Brain pericyte (primary cell): ENCODE measurements at places on chromosomes 7 and 10.

DNA sequence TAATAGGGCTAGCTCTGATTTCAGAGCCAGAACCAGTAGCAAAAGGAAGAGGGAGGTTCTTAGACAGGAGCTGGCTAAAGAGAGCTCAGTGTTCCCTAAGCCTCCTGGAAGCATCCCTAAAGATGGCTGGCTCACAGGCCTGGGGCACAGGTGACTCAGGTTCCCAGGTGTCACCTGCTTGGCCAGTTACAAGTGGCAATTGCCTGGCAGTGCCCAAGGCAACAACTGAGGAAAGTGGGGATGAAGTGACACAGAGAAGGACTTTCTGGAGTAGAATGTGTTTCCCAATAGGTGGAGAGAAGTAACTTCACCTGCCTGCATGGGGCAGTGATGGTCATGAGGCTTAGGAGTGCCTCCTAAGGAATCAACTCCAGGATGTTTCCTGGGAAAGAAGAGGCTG lies 66.5 kb upstream of the EEPD1 start:
- DNase-seq: no peak

- no peak for DNase-seq
These were observed 254.1 kb downstream of the WDR37 start for GRCh38 chr10:1310271-1310789.

- DNase-seq: no peak
These were observed 113.1 kb upstream of the TRIM24 start for GRCh38 chr7:138346975-138347374.

- DNase-seq: no peak
These were observed 518 bp upstream of the COMMD3 start for GRCh38 chr10:22315455-22316285.

- no peak for DNase-seq
These were observed 96.1 kb downstream of the PHTF2 start for GRCh38 chr7:77894574-77895091.

GRCh38 chr7:35032166-35032565 lies 5.1 kb downstream of the DPY19L1 start:
- DNase-seq: no peak

DNA sequence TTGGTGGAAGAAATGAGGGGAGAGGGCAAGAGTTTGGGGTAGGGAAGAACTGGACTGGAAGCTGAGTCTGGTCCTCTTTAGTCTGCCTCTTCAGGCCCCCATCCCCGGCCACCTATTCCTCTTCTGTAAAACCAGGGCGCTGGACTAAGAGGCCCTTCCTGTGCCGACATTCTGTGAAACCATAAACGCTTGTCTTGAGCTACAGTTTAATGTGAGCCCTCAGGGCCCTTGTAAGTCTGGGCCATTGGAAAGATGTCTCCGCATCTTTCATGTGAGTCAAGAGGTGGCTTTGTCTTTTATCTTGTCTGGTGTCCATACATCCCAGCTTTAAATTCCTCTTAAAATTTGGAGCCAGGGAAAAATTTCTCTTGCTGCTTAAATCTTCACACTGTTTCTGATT lies 90.6 kb downstream of the PLCE1 start:
- no peak for DNase-seq

DNA sequence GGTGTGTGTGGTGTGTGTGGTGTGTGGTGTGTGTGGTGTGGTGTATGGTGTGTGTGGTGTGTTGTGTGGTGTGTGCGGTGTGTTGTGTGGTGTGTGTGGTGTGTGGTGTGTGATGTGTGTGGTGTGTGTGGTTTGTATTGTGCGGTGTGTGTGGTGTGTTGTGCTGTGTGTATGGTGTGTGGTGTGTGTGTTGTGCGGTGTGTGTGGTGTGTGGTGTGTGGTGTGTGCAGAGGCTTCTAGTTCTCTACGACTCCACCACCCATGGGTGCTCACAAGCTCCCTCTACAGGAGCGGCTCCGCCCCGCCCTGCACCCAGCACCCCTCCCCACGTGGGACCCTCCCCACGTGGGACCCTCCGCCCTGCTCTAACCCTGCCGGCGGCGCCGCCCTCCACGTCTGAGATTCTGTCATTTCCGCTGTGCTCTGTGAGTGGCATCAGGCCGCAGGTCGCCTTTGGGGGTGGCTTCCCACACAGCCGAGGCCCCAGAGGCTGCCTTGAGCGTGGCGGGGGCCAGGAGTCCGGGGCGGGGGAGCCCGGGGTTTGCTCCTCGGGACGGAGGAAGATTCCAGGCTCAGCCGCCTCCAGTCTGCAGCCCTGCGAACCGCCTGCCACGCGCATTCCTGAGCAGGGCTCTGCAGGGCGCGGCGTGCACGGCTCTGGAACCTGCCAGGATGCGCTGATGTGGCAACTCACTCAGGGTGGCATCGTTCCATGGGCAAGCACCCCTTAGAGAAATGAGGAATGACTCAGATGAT lies 37.0 kb upstream of the DNAJB6 start:
- DNase-seq: no peak

- DNase-seq: no peak
These were observed 1.5 kb upstream of the SKIDA1 start for GRCh38 chr10:21526860-21527597.

GRCh38 chr10:36280890-36281499 lies 638.9 kb upstream of the FZD8 start:
- DNase-seq: no peak

DNA sequence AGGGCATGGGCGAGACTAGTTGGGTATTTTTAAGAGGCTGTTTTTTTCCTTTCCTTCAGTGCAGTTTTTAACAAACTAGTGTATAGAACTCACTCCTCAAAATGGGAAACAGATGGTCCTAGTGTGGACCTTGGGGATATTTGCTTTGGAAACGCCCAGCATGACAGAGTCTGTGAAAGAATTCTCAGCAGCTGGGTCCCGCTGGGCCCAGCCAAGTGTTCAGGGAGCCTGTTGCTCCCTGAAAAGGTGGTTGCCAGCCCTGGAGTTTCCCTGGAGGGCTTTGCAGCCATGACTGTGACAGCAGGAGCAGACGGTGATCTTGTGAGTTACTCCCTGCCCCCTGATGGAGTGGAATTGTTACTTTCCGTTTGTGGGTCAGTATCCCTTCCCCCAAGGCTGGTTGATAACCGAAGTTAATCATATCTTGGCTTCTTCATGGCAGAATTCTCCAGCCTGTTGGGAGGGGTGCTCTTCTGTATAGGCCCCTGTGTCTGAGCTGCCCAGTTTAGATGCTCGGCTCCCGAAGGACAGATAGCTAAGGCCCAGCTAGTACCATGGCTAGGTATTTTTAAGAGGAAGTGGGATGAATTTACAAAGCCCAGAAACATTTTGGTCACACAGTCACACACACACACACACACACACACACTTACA lies 278.6 kb upstream of the HABP2 start:
- peak; percentile 81 for DNase-seq

GRCh38 chr7:92991190-92991589 lies 126.6 kb downstream of the SAMD9 start:
- no peak for DNase-seq

- DNase-seq: no peak
These were observed 18.5 kb upstream of the NPFFR1 start for GRCh38 chr10:70302292-70302691.

- DNase-seq: no peak
These were observed 313.1 kb downstream of the CALN1 start for GRCh38 chr7:72098807-72099580.

- no peak for DNase-seq
These were observed 77.7 kb upstream of the GLI3 start for GRCh38 chr7:42314696-42315095.

DNA sequence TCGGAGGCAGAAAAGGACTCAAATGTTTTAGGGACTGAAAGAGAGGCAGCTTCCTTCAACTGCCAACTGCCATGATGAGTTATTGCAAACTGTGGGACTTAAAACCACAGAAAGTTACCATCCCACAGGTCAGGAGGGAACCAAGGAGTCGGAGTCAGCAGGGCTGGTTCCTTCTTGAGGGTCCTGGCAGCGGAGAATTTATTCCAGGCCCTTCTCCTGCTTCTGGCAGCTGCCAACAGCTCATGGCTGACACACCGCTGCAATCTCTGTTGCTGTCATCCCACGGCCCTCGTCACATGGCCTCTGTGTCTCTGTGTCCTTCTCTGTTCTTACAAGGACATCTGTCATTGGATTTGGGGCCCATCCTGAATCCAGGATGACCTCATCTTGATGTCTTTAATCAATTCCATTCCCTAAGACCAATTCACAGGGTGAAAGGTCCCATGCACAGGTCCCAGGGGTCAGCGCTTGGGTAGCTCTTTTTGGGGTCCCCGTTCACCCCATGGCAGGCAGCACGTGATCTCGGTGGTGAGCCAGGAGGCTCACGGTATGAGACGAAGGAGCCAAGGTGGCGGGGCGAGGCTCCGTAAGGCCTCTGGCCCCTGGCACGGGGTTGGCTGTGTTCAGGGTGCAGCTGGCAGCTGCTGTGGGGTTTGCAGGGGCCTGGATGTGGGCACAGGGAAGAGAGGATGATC lies 27.4 kb upstream of the PSMG3 start:
- DNase-seq: no peak

DNA sequence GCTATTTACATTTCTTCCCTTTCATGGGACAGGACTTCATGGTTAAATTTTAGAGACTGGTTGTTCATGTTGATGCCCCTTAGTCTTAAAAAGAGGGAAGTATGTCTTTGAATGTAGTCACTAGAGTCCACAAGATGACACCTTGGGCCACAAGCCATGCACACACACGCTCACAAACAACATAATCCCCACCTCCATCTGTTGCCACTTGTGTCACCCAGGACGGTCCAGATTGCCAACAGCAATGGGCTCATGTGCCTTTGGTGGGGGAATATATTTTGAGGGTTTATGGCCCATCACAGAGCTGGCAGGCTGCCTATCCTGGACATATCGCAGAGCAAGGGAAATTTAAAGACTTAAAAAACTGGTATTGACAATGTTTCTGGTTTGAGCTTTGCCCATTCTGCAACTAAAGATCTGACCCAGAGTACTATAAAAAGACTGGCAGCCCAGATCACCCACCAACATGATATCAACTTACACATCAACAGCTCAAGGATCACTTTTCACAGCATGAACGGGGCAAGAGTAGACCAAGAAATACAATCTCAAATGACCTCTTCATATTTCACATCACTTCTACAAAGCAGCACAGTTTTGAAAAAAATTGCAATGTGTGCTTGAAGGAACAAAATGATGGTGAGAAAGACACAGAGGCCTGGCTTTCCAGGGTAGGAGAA lies 50.5 kb downstream of the STRA8 start:
- no peak for DNase-seq

DNA sequence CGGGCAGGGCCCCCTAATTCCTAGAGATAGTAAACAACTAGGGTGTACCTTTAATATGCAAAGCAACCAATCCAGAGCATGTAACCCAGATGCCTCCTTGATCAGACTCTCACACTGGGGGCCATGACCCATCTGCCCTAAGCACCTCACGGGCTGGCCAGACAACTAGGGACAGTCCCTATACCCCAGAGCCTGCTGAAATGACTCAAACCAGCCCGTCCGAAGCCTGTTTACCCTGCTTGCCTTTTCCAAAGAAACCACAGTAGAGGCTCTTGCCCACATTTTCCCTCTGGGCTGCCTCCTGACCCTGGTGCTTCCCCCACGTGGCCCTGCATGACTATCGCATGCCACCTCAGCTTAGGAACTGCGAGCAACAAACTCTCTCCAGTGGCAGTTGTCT lies 46.2 kb downstream of the RGS10 start:
- DNase-seq: no peak

DNA sequence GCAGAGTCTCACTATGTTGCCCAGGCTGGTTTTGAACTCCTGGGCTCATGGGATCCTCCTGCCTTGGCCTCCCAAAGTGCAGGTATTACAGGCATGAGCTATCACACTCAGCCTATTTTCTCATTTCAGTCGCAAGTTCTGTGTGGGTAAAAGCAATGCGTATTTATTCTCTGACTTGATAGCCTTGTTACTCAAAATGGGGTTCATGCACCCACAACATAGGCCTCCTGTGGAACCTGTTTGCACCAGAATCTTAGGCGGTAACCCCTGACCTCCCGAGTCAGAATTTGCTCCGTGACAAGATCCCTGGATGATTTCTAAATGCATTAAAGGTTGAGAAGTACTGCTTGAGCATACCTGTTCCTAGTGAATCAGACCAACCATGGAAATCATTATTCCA lies 7.3 kb downstream of the IL2RA start:
- DNase-seq: no peak

DNA sequence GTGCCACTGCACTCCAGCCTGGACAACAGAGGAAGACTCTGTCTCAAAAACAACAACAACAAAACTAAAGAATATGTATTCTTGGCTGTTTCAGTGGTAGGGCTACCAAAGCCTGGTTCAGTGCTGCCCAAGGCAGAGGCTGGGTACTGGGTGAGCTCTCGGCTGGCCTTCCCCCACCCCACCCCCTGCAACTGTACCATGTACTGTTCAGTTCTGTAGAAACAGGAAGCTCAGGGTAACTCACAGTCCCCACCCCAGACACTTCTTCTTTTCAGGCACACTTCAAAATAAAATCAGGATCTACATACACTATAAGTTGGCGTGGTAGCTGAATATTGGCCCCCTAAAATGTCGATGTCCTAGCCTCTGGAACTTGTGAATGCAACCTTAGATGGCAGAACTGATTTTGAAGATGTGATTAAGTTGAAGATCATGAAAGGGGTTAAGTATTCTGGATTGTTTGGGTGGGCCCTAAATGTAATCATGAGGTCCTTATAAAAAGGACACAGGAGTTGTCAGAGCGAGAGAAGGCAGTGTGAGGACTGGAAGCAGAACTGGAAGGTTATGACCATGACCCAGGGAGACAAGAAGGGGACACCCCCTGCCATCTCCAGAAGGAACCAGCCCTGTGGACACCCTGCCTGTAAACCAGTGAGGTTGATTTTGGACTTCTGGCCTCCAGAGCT lies 31.2 kb downstream of the TBXAS1 start:
- no peak for DNase-seq

GRCh38 chr7:46115410-46115809 lies 194.3 kb upstream of the IGFBP3 start:
- DNase-seq: no peak
